ENCODE measurements at places on chromosomes 5 and 9.

GRCh38 chr5:10662661-10663488 lies 98.2 kb downstream of the DAP start:
- DNase-seq: peak; percentile 44

DNA sequence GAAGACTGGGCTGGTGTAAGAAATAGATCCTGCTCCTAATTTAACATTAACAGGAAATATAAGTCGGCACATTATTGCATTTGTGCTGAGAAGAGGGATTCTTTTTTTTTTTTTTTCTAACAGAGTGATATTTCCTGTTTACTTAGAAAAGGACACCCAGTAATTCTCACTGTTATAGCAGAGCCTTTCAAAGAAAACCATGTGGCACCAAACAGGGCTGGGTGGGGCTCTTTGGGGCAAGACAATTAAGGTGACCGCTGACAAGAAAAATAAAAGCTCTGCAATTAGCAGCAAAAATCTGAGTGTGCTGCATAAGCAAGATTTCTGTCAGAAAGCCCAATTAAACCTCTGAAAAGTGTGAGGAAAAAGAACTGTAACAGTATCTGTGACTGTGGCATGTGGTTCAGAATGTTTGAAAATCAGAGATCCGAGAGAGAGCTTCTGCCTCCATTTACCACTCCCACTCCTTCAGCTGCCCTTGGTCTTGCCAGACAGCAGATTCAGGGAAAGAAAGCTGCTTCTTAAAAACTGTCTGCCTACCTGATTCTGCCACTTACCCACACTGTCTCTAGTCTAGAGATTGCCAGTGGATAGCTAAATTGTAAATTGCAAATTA lies 77.1 kb upstream of the IQGAP2 start:
- DNase-seq: peak; percentile 43

- no peak for DNase-seq
Observed at GRCh38 chr5:20463206-20463605, 475.2 kb upstream of the CDH18 start.

DNA sequence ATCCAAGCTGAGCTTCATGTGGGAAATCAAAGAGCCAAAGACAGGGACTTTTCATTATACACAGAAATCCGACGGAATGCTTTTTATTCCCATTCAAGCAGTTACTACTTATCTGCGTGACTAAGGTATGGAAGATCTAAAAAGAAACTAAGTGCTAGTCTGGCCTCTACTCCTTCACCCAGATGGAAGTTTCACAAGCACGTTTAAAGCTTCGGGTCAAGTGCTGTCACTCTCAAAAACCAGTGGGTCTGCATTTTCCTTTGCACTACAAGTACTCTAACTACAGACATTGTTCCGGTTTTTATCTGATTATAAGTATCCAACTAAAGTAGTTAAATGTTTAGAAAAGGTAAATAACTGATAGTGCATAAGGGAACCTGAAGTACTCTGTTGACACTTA lies 13.7 kb upstream of the MTAP start:
- DNase-seq: no peak

- no peak for DNase-seq
Observed at GRCh38 chr5:166165596-166165995, 2125.8 kb upstream of the WWC1 start.

GRCh38 chr9:130128251-130128650 lies 44.0 kb upstream of the NCS1 start:
- no peak for DNase-seq

DNA sequence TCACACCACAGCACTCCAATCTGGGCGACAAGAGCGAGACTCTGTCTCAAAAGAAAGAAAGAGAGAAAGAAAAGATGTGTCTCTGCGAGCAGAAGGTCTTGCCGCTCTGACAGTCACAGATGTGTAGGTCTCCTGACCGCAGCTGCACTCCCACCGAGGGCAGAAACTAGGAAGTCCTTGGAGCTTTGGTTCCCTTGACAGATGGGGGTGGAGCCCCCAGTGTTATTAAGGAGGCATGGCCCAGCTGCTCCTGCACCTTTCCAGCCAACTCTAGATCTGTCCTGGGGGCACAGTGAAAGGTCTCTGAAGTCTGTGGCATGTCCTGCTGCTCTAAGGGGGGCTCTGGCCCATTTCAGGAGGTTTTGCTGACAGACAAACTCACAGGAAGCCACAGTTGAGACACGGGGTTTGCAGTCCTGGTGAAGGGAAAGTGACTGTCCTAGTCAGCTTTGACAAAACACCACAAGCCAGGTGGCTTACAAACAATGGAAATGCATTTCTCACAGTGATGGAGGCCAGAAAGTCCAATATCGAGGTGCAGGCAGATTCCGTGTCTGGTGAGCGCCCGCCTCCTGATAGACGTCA lies 9.0 kb upstream of the DIPK1B start:
- no peak for DNase-seq

GRCh38 chr5:168563959-168564358 lies 15.2 kb downstream of the PANK3 start:
- DNase-seq: no peak

- DNase-seq: no peak
Observed at GRCh38 chr9:106023455-106023854, 329.1 kb downstream of the TMEM38B start.

GRCh38 chr5:138953387-138954256 lies 78.5 kb upstream of the LRRTM2 start:
- peak; percentile 78 for DNase-seq

DNA sequence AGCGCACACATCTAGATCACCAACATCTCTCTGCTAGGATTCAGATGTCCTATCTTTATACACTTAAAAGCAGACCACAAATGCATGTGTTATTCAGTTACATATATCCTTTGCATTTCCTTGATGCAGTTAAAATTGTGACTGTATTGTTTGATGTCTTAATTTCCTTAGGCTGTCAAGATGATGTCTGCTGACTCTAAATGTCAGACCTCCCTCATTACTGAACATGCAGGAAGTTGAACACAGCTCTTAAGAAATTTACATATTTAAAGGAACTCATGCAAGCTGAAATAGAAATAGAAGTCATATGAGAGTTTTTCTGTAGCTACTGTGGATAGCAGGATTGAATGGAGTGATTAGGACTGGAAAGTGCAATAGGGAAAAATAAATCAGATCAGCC lies 336.5 kb upstream of the SEMA6A start:
- DNase-seq: no peak

DNA sequence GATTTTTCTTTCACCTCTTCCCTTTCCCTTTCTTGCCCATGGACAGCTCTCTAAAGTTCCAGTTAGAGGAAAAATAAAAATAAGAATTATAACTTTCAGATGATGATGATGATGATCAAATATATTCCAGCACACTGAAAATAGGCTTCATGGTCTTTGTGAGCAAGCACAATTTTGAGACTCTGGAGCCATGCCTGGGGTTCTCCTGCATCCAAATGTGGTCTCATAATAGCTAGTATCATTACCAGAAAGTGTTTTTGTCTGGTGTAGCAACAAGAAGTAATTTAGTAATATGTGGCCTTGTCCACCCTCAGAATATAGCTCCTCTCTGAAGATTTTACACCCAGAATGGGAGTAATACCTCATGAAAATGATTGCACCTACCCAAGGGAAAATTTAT lies 150.4 kb downstream of the SNCAIP start:
- DNase-seq: peak; percentile 49

GRCh38 chr9:92947268-92948037 lies at the start of gene FGD3:
TSS of gene FGD3 (plus strand) at chr9:92947523. CDS start at chr9:92976257, 28,734 bp downstream.
- peak; percentile 65 for DNase-seq
